SJSA1 (cell line): ENCODE measurements at places on chromosomes 13 and 19.
A peak's percentile ranks its signal among the peaks of the same experiment; 100 is the strongest.

- no peak for DNase-seq
Observed at GRCh38 chr19:50285833-50286232, 43.3 kb downstream of the KCNC3 start.

DNA sequence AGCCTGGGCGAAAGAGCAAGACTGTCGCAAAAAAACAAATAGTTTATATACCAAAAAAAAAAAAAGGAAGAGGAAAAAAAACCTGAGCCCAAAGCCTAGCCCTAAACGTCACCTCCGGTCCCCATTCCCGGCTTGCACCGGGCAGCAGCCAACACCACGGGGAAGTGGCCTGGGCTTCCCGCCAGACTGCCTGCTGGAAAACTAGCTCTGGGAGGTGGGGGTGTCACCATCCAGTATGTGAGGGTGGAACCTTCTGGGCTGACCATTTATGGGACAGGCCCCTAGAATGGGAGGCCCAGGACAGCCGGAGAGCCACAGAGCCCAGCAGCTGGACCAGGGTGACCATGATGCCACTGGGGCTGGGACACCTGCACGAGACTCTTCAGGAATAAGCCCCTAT lies 37.3 kb downstream of the IL12RB1 start:
- DNase-seq = no peak

GRCh38 chr13:112784811-112785482 lies 95.1 kb downstream of the ATP11A start:
- DNase-seq = no peak

GRCh38 chr13:70841240-70842061 lies 733.2 kb upstream of the KLHL1 start:
- DNase-seq = no peak

GRCh38 chr13:109288151-109288709 lies 498.2 kb downstream of the IRS2 start:
- DNase-seq = peak; percentile 85

DNA sequence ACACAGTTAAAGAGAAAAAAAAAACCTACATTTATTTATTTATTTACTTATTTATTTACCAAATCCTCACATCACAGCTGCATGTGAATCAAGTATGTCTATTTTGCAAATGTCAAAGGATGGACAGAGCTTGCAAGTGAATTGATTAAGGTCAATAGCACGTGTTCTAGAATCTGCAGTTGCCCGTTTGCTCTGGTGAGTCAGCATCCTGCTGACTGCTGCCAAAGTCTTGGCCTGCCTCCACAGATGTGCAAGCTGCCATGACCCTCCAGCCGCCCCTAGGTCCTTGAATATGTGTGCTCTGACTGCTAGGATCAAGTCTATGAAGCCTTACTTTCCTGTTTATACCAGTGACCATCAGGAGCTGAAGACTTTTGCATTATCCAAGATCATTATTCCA lies 320.6 kb downstream of the GPC5 start:
- no peak for DNase-seq

GRCh38 chr13:32737111-32737571 lies 150.9 kb downstream of the PDS5B start:
- DNase-seq = no peak

DNA sequence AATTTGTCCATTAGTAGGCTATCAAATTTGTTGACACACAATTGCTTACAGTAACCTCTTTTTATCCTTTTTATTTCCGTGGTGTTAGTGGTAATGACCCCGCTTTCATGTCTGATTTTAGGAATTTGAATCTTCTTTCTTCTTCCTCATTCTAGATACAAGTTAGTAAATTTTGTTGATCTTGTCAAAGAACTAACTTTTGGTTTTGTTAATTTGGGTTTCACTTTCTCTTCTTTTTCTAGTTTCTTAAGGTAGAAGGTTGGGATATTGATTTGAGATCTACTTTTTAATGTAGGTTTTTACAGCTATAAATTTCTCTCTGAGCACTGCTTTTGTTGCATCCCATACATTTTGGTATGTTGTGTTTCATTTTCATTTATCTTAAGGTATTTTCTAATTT lies 53.3 kb upstream of the SLC7A1 start:
- no peak for DNase-seq

- DNase-seq = no peak
Observed at GRCh38 chr13:71703138-71703537, 163.9 kb downstream of the DACH1 start.

DNA sequence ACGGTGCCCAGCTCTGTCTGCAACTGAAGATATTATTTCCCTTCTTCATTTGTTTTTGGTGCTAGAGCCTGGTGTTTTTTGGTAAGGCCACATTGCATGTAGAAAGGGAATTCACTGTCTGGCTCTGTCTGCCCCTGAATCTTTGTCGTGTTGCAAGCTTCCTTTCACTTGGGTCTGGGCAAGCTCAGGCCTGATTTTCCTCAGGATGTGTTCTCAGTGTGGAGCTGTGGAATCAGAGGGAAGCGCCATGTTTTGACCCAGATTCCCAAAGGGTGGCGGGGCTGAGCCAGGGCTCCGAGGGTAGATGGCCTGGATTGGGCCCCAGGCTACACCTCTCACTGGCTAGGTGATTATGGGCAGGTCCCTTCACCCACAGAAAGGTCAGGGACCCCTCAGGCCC lies 8.6 kb downstream of the PRKCSH start:
- DNase-seq = no peak

GRCh38 chr13:32845952-32846950 lies 170.0 kb upstream of the KL start:
- no peak for DNase-seq

- DNase-seq = peak; percentile 77
Observed at GRCh38 chr19:15264061-15264932, 32.0 kb upstream of the EPHX3 start.

DNA sequence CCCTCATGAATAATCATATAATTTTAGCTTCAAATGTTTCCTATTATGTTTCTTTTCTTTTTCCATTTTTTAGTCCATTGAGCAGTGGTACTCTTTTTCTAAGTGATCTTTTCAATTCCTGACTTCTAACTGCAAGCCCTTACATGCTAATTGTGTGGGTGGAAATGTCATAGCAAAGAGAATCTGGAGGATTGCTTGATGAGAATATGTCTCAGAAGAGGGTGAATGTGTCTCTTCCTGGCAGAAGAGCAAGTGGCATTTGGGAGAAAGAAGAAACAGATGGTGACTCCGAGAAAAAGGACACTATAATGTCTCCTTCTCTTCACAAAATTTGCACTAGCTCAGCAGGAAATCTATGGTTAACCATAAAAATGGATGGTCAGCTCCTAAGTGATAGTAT lies 2320.0 kb downstream of the PCDH9 start:
- no peak for DNase-seq

- no peak for DNase-seq
Observed at GRCh38 chr13:47484548-47484947, 516.5 kb downstream of the SUCLA2 start.

DNA sequence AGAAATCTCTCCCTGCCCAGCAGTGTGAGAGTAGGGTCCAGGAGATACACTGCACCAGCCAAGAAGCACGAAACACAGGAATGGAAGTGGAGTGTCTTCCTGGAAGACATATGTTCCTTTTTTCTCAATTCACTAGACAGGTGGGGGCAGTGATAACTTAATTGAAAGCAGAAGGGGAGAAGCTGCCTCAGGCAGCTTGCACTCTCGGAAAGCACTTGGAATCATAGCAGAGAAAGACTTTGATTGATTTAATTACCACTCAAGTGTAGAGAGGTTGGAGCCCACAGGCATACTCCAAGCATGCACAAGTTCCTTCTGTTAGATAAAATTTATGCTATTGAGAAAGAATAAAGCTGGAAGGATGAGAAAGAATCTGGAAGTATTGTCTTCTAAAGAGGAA lies 249.4 kb downstream of the SLITRK6 start:
- DNase-seq = no peak

DNA sequence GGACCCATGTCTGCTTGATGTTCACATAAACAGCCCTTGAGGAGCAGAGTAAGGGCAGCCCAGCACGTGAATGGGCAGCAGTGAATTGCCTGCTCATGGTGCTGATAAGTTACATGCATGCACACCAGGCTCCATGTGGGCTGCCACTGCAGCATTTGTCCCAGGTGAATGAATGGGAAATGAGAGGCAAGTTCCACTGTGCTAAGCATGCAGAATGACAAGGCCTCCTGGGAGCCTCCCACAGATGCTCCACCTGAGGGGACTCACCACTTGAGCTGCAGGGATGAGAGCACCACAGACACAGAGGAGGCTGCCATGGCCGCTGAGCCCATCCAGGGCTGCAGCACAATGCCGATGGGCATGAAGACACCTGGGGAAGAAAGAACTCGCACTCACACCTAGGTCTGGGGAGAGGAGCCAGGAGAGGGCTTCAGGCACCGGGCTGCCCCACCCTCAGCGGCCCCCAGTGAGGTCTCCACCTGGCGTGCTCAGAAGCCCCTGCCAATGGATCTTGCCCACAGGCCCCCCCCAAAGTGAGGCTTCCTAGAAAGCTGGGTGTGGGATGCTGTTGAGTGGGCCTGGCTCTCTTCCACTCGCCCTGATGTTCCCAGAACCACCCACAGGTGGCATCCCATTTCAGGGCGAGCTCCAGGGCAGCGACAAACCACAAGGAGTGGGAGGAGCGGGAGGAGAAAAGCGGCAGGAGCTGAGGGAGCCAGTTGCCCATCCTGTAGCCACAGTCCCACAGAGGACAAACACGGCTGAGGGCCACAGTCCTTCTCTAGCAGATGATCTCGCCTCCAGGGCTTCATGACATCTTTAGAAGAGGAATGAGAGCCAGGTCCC lies 73.8 kb downstream of the CCDC70 start:
- no peak for DNase-seq

DNA sequence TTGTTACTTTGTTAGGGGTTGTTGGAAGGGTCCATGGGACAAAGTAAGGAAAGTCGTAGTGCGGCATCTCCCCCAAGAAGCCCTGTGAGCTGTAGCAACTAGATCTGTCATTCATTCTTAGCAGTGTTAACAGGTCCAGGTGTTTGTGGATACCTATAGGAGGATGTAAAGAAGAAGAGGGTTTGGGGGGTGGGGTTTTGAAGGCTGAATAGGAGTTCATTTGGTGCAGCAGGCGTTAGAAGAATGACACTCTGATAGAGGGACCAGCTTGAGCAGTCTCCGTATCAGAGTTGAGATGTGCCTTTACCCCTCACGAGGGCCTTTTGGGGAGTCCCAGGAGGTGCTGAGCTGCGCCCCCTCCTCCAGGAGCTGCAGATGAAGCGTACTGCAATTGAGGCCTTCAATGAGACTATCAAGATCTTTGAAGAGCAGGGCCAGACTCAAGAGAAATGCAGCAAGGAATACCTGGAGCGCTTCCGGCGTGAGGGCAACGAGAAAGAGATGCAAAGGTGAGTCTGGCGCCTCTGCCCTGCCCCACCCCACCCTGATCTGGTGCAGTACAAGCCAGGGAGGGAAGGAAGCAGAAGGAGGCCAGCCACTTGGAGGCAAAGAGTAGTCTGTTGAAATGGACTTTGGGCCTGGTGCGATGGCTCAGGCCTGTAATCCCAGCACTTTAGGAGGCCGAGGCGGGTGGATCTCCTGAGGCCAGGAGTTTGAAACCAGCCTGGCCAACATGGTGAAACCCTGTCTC lies 7.6 kb upstream of the IFI30 start:
- DNase-seq = no peak

GRCh38 chr19:29302002-29302928 lies 89.3 kb upstream of the UQCRFS1 start:
- no peak for DNase-seq

DNA sequence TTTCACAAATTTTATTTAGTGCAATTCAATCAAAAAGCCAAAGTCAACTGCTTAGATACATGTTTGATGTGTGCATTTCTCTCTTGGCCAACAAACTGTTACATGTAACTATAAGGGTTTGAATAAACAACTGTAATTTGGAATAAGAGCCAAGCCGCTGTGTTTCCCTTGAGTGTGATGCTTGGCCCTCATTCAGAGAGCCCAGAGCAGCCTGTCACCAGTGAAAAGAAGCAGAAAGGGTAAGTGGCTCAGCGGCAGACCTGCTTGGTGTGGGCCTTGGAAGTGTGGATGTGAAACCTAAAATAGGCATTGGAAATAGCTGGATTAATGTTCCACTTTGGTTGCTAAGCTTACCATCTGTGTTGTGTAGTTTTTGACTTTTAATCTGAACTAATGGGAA lies 924.6 kb downstream of the OLFM4 start:
- no peak for DNase-seq

GRCh38 chr19:35162471-35163326 lies 8.2 kb downstream of the FXYD5 start:
- DNase-seq = no peak

GRCh38 chr19:33734913-33735312 lies 61.8 kb upstream of the KCTD15 start:
- no peak for DNase-seq

GRCh38 chr13:102870677-102871415 lies 25.0 kb downstream of the ERCC5 start:
- peak; percentile 82 for DNase-seq

DNA sequence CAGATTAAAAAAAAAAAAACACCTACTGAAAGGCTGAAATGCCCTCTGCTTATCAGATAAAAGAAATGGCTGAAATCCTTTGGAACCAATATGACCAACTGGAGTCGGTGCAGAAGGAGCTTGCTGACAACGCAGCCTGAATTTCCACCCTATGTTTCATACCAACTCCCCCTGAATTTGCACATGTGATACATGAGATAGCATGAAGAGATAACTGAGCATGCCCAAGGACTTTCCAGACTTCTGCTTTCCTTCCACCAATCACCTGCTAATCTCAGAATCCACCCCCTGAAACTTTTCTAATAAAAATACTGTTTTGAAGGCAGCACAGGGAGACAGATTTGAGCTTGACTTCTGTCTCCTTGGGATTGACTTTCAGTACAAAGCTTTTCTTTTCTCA lies 32.2 kb upstream of the WDFY2 start:
- DNase-seq = no peak

- no peak for DNase-seq
Observed at GRCh38 chr19:17418710-17419109, 1.1 kb upstream of the MVB12A start.

DNA sequence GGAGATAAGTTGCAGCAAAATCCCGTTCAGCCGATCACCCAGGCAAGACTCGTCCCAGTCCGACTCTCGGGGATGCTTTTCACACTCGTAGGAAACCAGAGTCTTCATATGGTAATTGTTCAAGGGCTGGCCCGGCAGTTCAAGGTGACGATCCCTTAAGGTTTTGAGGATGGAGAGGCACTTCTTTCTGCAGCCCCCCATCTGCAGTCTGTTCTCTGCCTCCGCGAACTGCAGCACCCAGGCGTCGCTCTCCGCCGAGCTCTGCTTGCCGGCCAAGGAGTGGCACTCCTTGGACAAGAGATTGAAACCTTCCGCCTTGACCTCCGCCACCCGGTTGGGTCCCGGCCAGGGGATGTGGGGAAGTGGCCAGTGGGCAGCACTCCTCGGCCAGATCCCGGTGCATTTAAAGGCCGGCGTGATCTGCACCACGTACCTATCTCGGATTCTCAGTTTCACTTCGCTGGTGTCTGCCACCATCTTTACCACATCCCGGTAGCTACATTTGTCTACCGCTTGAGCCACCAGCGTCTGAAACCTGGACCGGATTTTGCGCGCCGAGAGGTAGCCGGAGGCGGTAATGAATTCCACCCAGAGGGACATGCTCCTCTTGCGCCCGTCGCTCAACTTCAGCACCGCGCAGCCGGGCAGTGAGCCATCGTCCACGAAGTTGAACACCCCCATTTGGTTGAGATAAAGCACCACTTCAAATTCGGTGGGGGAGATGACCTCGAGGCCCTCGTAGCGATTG lies 1.1 kb downstream of the MAB21L1 start:
- DNase-seq = peak; percentile 62
